MG63 (cell line): ENCODE measurements at places on chromosomes 7 and 10. TPM values are rescaled to one million over a fixed set of nuclear protein-coding genes. Genes with fewer than 3 reads are reported as not detected.

- DNase-seq: peak; percentile 26
Measured at GRCh38 chr7:137354396-137354795, 10.9 kb upstream of the PTN start.

DNA sequence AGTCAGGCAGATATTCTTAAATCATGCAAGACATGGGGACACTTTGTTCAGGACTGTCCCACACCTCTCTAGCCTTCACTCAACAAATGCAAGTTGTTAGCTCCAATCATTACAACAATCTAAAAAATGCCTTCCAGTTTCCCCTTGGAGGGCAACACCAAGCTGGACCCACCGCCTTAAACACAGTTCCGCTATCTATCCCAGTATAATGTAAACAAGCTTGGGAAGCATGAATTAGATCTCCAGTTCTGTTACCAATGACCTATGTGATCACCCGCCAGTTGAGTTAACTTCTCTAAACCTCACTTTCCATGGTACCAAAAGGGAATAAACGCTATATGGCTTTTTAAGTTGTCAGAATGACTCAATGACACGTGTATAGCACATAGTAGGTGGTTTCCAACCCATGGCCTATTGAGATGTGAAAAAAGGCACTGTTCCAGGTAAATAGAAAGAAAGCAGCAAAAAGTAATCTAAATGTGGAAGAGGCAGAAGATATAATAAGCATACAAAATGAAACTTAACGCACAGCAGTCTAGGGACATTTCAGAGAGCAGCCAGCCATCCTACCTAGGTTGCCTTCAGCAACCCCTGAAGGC, 2.4 kb upstream of the REEP3 start:
- no peak for DNase-seq

GRCh38 chr7:50920031-50920635, 137.4 kb upstream of the GRB10 start:
- no peak for DNase-seq

GRCh38 chr7:112726076-112726475, 64.1 kb downstream of the TMEM168 start:
- no peak for DNase-seq

DNA sequence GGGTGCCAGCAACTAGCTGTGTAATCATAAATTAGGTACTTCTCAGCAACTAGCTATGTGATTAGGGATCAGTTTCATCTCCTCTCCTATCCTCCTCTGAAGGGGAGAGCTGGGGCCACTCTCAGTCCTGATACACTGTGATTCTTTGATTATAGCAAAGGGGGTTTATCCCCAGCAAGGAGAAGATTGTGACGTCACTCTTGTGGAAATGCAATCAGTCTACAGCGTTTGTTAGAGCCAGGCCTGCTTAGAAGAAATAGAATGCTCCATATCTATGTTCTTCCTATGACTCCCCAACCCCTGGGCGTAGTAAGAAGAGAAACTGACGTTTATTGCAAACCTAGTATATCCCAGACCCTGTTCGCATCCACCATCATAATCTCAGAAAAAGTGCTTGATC, 308.2 kb downstream of the GFRA1 start:
- DNase-seq: no peak

DNA sequence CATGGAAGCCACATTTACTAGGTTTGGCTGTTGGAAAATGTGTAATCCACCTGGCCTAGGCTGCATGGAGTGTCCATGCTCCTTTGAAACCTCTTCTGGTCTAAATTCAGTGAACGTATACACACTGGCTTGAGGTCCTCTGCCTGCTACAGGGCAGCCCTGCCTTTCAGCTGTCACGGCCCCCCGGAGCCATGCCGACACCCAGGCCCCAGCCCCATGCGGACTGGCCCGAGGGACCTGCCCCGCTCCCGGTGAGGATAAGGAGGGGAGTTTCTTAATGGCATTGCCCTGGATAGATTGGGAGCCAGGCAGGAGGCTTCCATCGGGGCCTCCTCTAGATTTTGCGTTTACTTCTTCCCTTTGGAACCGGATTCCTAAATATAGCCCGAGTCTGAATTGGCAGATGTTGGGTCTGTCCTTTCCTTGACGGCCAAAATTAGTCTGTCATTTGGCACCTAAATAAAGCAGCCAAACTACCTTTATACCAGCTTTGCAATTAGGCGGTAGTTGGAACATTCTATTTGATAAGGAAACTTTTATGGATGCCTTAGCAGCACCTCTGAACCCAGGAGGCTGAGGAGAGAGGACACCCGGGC, 72.1 kb upstream of the SH2B2 start:
- no peak for DNase-seq

DNA sequence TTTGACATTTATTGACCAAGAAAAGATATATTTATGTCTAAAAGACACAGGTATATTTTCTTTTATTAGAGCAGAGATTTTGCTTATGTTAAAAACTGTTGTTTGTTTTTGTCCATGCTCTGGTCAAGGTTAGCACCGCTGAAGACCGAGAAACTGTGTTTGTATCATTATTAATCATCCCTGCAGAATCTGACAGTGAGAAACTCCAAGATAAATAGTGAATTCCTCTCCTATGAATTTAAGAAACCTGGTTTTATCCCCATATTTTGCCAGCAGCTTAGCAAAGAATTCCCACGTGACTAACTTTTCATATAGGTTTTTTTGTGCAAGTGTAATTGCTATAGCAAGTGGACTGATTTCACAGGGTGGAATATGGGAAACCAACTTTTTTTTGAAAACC, 77.6 kb downstream of the FRMD4A start:
- DNase-seq: no peak

GRCh38 chr10:79491143-79491835, 21.0 kb upstream of the EIF5AL1 start:
- no peak for DNase-seq

GRCh38 chr7:1663857-1664651, 6.0 kb upstream of the ELFN1 start:
- no peak for DNase-seq

- DNase-seq: peak; percentile 23
Measured at GRCh38 chr10:5659702-5660528, 6.5 kb downstream of the ASB13 start.

- no peak for DNase-seq
Measured at GRCh38 chr10:95792211-95792780, 36.3 kb downstream of the ENTPD1 start.

DNA sequence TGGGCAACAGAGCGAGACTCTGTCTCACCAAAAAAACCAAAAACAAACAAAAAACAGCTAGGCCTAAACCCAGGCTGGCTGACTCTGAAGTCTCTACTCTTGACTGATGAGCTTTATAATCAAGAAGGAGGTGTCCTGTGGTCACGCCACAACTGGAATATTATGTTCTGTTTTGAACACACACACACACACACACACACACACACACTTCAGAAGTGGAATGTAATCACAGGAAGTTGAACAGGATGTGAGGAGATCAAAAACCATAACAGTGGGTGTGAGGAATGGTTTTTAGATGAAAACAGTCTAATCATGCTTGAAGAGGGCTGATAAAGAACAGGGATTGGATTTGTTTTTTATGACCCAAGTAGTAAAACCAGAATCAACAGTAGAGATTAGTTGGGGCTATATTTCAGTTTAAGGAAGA, 51.1 kb upstream of the IL6 start:
- no peak for DNase-seq

- DNase-seq: no peak
Measured at GRCh38 chr10:89228146-89228545, 21.0 kb upstream of the CH25H start.

GRCh38 chr7:157650131-157650631, 313.4 kb downstream of the DNAJB6 start:
- DNase-seq: no peak

GRCh38 chr10:98619446-98619845, 172.7 kb upstream of the HPS1 start:
- no peak for DNase-seq

- no peak for DNase-seq
Measured at GRCh38 chr7:117730390-117730789, 142.9 kb downstream of the CTTNBP2 start.

DNA sequence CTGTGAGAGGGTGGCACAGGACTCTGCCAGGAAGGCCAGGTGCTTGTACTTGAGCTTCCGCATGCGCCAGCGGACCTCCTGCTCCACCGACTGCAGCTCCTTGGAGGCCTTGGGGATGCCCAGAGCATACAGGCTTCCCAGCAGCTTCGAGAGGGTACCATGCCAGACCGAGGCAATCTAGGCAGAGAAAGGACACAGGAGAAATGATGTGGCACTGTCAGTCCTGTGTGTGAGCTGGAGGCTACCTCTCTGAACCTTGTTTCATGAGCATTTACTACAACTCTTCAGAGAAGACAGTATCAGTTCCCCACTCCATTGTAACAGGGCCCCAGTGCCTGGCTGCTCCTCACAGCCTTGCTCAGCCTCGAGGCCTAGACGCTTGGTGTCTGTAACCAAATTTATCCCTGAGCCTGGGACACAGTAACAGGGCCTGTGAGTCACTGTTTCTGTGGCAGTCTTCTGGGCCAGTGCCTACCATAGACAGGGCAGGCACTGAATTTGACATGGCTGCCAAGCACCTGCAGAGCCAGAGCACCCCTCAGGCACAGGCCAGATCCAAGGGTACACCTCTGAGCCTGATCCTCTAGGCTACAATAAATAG, 5.8 kb downstream of the TBRG4 start:
- no peak for DNase-seq

DNA sequence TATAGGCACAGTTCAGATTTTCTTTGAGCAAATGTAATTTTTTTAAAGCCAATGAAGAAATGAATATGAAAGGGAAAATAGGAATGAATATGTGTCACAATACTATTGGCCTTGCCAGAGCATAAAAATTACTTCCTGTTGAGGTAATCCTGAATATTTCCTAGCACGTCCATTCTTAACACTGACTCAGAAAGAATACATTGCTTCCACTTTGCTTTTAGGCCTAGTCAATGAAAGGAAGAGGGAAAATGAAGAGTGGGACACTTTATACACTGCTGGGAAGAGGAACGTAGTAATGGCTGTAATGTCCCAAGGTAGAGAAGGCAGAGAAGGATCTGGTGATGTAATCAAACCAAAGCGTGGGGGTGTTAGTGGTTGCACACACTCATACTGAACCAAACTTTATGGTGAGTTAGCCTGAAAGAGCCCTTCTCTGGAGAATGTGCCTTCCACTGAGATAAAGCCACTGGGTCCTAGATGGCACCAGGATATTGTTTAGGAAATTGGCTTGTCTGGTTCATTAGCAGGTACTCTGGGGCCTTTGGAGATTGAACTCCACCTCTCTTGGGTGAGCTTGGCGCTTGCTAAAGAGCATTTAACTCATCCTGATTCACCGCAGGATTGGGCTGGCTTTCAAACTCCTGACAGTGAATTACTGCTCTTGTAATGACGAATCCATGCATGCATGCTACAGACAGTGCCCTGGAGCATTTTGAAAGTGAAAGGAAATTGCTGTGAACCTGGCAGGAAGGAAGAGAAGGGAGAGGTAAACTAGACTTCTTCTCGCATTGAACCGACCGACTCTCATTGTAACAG, 254.9 kb downstream of the KIAA1217 start:
- peak; percentile 93 for DNase-seq

GRCh38 chr10:128431083-128431482, 304.9 kb upstream of the MKI67 start:
- no peak for DNase-seq

GRCh38 chr7:101624246-101625001, 4.7 kb downstream of the MYL10 start:
- DNase-seq: no peak

GRCh38 chr7:90982228-90982627, 282.0 kb upstream of the FZD1 start:
- DNase-seq: no peak

DNA sequence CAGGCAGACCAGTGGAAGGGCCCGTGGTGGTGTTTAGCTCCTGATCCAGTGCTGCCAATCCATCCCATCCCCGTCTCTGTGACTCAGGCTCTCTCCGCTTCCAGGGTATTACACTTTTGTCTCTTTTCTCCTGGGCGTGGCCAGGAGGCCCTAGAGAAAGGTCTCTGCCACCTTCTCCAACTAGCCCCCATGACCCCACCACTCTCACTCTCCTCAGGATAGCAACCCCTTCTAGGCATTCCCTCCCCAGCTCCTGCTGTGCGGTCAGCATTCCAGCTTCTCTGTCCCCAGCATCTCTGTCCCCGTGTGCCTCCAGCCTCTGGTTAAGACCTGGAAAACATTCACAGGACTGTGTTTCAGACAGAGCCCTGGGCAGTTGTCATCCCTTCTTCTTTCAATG, 36.2 kb upstream of the R3HCC1L start:
- DNase-seq: no peak

DNA sequence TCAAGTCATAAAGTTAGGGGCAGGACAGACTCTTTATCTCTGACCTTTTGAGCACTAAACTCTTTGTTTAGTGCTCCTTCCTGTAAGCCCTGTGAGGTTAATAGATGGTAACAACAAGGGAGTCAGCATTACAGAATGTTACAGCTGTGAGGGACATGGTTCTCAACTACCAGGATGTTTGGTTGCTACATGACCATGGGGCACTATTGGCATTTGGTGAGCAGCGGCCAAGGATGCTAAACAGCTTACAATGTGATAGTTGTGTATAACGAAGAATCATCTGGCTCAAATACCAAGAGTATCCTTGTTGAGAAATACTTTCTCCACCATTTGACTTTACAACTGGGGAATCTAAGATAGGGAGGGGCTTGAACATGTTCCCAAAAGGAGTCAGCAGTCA, 35.4 kb upstream of the HPS1 start:
- no peak for DNase-seq

The ZNF736 gene
- 0.52 and 1.2 TPM in 2 replicates for total RNA-seq

The CD36 gene
- total RNA-seq: not detected in 2 replicates

The TMEM26 gene
- 0.25 TPM in 1 of 2 replicates, not detected in the other for total RNA-seq

The TSPAN15 gene
- total RNA-seq: 7.5 TPM in 2 replicates

The CAMK1D gene
- 6.8 and 13.2 TPM in 2 replicates for total RNA-seq

The AGMO gene
- total RNA-seq: not detected in 2 replicates

The PDSS1 gene
- total RNA-seq: 15.0 and 18.1 TPM in 2 replicates

The CPN1 gene
- total RNA-seq: not detected in 2 replicates

The PLPP4 gene
- total RNA-seq: 3.4 and 13.4 TPM in 2 replicates

The CDK5 gene
- total RNA-seq: 11.0 and 21.7 TPM in 2 replicates

The PRSS2 gene
- total RNA-seq: not detected in 2 replicates

The PDLIM1 gene
- total RNA-seq: 3.5 and 6.2 TPM in 2 replicates

The SCIN gene
- total RNA-seq: not detected in 2 replicates

The NPSR1 gene
- not detected in 2 replicates for total RNA-seq
